Cortex of kidney (tissue), 1 donor: ENCODE measurements at places on chromosomes 5 and 9.

DNA sequence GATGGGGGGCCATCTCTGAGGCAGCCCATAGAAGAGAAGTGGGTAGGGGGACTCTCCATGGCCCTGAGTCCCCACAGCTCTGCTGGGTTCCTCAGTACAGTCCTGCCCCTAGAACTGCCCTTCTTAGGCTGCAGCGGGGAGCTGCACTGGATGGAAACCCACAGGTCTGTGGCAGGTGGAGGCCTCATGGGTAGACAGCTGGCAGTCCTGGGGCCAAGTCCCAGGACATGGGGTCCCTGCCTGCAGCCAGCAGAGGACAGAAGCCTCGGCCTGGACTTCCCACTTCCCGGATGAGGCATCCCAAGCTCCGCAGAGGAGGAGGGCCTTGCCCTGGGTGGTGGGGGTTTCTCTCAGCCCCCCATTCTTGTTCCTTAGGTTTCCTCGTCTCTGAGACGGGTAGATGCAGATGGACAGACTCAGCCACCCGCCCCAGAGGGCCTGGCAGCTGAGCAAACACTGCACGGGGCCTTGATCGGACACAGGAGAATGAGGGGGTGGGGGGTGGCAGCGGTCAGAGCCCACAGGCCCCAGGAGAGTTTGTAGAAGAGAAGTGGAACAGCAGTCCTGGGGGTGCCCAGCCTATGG is 153.8 kb downstream of the C9orf50 start:
- no peak for DNase-seq

DNA sequence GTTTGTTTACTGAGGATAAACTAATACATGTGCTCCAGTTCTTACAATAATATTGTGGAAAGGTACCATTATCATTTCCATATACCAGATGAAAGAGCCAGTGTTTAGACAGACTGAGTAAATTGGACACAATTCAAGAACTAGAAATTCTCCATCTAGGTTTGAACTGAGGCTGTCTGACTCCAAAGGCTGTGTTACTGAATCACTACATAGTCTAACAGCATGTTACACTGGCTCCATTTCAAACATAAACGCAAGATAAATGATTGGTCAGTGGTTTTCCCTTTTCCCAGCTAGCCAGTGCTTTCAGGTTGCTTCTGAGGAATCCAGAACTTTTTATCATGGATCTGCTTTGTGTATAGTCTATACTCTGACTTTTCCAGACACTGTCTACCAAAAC is 8.1 kb downstream of the SPDL1 start:
- DNase-seq = no peak

GRCh38 chr5:113162208-113162607 is 185.6 kb downstream of the DCP2 start:
- no peak for DNase-seq

DNA sequence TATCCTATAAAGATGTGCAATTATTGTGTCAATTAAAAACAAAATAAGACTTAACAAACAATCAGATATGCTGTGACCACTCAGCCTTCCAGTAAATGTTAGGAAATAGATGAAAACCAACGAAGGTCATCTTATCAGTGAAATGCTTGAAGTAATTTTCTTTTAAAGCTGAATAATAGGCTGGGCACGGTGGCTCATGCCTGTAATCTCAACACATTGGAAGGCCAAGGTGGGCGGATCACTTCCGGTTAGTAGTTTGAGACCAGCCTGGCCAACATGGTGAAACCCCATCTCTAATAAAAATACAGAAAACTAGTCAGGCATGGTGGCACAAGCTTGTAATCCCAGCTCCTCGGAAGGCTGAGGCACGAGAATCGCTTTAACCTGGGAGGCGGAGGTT is 31.2 kb downstream of the NLN start:
- DNase-seq = no peak

- DNase-seq = no peak
These were observed 94.3 kb upstream of the ARRDC3 start for GRCh38 chr5:91477408-91477807.

GRCh38 chr9:15010581-15010980 is 100.4 kb upstream of the FREM1 start:
- DNase-seq = no peak

DNA sequence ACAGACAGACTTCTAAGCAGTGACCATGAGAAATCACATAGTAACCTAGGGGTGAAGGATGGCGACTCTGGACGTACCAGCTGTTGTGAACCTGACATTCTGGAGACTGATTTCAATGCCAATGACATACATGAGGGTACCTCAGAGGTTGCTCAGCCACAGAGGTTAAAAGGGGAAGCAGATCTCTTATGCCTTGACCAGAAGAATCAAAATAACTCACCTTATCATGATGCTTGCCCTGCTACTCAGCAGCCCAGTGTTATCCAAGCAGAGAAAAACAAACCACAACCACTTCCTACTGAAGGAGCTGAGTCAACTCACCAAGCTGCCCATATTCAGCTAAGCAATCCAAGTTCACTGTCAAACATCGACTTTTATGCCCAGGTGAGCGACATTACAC is 38.0 kb upstream of the CCDC152 start:
- DNase-seq = no peak

DNA sequence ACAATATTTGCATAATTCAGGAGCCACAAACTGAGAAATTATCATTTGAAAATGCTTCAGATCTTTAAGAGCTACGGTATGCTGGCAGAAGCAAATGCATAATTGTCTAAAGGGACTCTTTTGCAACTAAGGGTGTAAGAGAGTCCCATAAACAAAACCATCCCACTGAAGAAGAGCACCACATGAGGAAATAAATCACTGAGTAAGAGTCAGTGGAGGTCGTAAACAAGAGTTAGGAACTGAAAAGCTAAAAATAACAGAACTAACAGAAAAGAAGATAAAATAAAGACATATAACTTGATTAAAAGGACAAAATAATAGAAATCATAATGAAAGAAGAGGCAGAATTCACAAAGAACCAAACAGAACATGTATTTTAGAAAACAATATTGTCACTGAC is 3.5 kb upstream of the SMC2 start:
- DNase-seq = no peak

DNA sequence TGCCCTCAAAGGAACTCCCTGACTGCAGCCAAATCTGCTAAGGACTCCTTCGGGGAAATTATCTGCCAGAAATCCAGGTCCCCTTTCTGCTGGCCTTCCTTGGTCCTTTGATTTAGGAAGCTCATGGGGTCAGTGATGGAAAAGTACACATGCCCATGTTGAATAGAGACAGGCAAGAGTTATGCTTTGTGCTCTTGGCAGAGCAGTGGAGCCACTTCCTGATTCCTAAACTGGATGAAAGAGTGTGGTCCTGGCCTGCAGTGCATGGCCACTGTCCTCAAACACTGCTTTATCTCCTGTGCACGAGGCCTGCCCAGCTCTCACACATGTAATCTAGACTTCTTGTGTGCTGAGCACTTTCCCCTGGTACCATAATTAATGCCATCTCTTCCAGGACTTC is 2.0 kb upstream of the EBF1 start:
- no peak for DNase-seq

DNA sequence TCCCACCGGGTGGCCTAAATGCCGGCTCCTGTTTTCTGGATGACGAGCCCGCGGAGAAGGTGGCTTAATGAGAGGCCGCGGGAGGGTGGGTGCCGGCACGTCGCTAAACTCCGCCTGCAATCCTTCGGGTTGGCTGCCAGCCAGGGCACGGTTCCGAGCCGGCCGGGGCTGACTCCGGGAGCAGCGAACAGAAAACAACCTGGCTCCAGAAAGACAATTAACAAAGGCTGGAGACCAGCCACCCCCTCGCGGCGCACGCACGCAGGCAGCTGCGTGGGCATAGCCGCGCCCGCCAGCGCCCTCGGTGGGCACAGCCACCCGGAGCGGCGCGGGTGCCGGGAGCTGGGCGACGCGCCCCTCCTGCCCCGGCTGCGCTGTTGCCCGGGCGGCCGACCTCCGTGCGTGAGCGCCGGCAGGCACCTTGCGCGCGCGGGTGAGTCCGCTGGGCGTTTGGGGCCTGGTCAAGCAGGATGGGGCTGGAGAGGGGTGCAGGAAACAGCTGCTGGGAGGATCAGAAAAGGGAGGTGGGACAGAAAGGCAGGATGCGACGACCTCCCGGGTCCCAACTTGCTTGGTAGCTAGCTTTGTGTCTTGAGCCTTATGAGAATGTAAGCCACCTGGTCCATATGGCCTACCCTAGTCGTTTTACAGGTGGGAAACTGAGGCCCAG is at the start of gene ARHGEF37:
ARHGEF37 (plus strand) TSS at position 307 of the 670 bp plus-strand sequence. CDS start 16,272 bp downstream, outside the sequence.
- peak; percentile 51 for DNase-seq

DNA sequence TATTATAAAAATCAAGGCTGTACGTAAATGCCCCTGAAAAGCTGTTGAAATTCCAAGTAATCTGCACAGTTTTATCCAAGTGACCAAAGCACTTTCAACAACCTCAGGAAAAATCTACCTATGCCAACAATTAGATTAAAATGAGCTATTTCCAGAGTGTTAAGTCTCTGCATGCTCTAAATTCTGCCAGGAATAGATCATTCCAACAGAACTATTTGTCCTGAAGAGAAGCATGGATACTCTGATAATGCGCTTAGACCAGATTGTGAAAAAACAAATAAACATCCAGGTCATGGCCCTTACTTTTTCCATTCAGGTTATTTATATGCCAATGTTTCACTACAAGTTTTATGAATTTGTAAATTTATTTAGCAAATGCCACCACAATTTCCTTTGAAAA is 59.1 kb downstream of the PLK2 start:
- no peak for DNase-seq

DNA sequence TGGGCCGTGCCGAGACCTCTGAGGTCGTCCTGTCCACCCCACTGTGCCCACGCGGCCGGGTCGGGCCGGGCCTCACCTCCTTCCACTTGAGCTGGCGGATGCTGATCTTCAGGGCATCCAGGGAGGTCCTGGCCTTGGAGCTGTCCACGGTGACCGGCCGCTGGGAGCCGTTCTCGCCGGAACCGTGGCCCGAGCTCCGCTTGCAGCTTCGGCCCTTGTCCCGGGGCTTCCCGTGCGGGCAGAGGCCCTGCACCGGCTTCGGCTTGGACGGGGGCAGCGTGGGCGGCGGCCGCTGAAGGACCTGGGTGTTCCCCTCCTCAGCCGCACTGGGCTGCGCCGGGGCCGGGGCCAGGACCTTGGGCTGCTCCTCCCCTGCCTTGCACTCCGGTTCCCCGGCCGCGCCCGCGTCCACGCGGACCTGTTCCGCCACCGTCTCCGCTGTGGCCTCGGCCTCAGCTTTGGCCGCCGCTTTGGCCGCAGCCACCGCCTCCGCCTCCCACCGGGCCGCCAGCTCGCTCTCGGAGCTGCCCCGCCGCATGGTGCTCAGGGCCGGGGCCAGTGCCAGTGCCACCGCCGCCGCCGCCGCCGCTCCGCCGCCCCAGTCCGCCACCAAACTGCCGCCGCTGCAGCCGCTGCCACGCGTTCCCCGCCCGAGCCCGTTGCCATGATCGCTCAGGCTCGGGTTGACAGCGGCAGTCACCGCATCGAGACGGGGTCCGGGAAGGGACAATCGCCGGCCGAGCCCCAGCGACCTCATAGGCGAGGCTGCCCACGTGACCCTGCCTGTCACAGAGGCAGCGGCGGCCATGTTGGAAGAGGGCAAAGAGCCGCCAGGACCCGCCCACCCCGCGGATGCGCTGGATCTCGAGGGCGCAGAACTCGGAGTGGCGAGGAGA is at the start of gene TTLL11:
TTLL11 (minus strand) TSS at position 698 of the 896 bp plus-strand sequence; CDS start at position 538, 160 bp downstream.
- DNase-seq = peak; percentile 90

DNA sequence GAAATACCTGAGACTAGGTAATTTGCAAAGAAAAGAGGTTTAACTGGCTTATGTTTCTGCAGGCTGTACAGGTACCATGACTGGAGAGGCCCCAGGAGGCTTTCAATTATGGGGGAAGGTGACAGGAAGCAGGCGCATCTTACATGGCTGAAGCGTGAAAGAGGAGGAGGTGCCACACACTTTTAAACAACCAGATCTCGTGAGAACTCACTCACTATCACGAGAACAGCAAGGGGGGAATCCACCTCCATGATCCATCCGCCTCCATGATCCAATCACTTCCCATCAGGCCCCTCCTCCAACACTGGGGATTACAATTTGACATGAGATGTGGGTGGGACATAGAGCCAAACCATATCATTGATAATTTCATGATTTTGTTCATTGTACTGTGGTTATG is 2.5 kb upstream of the MED27 start:
- DNase-seq = no peak

DNA sequence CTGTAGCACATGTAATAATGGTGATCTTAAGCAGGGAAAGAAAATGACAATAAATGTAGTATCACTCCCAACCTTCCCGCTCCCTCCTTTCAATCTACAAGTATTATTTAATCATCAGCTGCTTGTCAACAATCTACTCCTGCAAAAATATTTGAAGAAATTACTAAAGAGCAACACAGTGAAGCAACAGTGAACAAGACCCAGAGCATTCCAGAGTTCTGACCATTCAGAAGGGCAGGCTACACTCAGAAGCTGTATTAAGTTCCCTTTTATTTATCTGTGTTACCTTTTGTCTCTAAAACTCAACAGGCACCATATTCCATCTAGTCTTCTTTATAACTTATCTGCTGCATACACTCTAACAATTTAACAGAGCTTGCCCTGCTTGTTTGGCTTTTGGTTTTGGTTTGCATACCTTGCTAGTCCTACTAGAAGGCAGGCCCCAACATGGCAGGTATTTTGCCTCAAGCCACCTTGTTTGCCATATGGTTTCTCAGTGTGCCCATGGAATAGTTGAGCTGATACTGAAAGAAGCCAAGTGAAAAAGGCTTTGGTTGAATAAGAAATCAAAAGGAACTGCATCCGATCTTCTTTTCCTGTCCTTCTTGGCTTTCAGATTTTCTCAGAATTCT is 253.9 kb downstream of the CEMIP2 start:
- DNase-seq = no peak

DNA sequence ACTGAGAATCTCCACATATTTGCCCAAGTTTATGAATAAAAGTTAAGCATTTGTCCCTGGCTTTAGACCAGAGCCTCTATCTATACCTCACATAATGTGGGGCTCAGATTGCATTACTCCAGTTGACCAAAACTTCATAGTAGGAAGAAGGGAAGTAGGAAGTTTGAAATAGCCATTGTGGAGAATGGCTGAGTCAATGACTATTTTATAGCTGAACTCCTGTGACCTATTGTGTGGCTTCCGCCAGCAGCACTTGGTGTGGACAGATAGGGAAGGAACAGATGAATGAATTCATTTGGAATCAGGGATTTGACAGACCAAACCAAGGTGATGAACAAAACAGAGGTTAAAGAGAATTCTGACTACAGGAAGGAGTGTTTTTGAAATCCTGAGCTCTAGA is 92.9 kb upstream of the LPAR1 start:
- no peak for DNase-seq

DNA sequence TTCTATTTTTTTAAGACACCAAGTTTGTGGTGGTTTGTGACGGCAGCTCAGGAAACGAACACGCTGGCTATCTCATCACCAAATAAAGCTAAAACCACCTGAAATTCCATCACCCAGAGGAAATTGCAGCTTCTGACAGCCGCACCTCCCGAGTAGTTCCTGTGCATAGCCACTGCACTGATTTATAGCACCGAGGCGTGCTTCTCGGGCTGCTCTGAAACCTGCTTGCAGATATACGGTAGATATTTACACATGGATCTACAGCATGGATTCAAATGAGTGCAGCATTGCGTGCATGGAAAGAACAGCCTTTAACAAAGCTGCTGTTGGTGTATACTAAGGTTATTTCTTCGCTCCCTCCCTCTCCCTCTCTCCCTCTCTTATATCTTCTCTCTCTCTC is 153.8 kb downstream of the PHF2 start:
- no peak for DNase-seq
